ENCODE measurements at places on chromosomes 3 and 15.
A peak's percentile ranks its signal among the peaks of the same experiment; 100 is the strongest.

DNA sequence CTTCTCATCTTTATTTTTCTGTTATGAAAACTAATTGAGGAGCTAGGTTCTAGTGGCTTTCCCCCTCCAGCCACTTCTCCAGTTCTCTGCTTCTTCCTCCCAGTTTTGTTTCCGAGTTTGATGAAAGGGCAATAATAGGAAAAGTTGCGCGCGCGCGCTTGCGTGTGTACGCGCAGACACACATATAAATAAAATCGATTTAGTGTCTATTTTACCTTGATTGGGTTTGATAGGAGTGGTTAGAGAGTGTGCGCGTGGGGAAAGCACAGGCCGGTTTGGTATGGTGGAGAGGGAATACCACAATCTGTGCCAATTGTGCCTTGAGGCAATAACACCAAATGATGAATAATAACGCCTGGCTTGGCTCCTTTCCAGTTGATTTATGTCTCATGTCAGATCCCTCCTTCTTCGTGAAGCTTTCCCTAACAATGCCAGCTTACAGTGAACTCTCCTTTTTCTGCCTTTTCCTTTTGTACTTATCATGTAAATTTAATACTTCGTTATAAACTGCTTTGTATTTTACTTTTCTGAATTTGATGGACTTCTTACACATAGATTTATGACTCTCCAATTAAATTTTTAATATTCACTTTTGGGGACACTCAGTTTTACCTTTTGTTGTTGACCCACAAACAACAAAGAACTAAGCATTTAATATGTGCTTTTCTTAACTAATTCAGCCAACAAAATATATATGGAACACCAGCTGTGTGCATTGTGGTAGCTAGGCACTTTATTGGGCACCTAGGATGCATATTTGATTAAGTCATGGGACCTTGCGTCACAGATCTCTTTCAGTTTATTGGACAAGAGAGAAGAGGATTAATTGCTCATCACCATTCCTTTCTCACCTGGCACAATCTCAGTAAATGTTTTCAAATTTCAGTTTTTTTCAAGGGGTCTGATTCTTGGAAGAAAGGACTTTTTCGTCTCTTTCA is 1.7 kb downstream of the TIPARP start:
- peak; percentile 75 for DNase-seq

DNA sequence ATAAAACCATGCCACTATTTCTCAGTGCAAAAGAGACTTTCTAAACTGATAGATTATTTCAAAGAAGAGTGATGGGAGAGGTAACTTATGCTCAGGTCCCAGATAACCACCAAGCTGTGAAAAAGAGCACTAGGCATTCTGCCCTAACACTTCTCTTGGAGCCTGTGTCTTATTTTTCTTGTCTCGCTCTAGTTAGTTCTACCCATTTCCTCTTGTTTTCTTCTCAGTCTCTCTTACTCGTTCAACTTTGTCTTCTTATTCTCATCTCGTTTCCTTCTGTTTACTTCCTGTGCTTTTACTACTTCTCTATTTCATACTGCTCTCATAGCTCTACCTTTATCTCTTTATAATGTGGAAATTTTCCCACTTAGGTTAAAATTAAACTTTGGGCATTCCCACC is 91.8 kb upstream of the CGNL1 start:
- no peak for DNase-seq

DNA sequence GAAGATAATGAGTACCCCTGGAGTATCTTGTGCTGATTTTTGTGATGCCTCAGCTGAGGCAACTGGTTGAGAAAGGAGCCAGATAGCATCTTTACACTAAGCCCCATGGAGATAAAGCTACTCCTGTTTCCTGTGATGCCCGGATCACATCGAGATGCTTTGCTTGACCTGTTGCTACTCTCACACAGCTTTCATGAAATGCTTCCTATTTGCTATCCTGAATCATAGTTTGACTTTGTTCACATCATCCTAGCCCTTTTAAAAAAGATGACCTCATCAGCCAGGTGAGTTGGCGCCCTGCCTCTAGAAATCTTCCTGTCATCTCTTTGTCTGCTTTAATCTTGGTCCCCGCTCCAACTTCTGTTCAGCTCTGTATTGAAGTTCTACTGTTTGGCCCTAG is 409.6 kb upstream of the TBL1XR1 start:
- DNase-seq, result no peak

GRCh38 chr3:136343446-136343845 is 93.3 kb downstream of the PCCB start:
- no peak for DNase-seq

All from suppressor macrophage (primary cell).